Breast epithelium (tissue), 4 donors: ENCODE measurements at places on chromosomes 7 and 10.

GRCh38 chr10:76736815-76737618 lies 900.6 kb downstream of the KCNMA1 start:
- DNase-seq, result no peak

DNA sequence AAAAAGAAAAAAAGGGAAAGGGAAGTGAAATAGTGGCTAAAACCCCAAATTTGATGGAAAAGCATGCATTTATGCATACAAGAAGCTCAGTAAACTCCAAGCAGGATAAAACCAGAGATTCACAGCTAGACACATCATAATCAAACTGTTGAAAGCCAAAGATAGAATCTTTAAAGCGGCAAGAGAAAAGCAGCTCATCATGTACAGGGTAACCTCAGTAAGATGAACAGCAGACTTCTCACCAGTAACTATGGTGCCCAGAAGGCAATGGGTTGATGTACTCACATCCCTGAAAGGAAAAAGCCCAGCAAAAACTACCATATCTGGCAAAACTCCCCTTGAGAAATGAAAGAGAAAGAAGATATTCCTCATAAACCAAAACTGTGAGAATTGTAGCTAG lies 60.4 kb downstream of the TPST1 start:
- DNase-seq, result no peak

- no peak for DNase-seq
These were observed 370.6 kb downstream of the PARD3 start for GRCh38 chr10:34444223-34445183.

DNA sequence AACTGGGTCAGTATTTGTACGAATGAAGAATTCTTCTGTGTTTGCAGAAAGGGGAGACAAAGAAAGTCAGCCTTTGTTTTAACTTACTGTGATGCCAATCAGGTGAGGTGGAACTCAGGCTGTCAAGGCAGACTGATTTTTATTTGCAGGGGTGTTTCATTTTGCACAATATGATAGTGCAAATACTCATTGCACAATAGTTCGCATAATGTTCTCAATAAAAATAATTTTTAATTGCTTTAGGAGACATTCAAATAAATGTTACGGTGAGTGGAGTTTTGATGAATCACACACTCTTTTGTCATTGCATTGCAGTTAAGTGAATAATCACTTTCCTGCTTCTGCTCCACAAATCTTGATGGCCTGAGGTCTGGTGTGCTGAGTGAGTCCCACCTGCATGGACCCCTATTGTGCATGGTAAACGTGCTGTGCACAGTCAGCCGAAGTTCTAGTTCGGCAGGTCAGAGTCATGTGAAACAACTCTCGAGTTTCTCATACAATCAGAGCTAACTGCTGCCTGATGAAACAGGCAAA lies 141.3 kb upstream of the FZD8 start:
- DNase-seq, result no peak

GRCh38 chr10:35690534-35690933 lies 48.4 kb upstream of the FZD8 start:
- no peak for DNase-seq

- DNase-seq, result no peak
These were observed 2.8 kb downstream of the TM9SF3 start for GRCh38 chr10:96584035-96584434.

- DNase-seq, result no peak
These were observed 1239.7 kb downstream of the GATA3 start for GRCh38 chr10:9294132-9294663.

- no peak for DNase-seq
These were observed 87.1 kb downstream of the KAT6B start for GRCh38 chr10:74913377-74913979.

GRCh38 chr10:93425861-93426260 lies 56.3 kb downstream of the MYOF start:
- DNase-seq, result no peak

- DNase-seq, result no peak
These were observed 15.4 kb upstream of the VDAC2 start for GRCh38 chr10:75195035-75195763.

DNA sequence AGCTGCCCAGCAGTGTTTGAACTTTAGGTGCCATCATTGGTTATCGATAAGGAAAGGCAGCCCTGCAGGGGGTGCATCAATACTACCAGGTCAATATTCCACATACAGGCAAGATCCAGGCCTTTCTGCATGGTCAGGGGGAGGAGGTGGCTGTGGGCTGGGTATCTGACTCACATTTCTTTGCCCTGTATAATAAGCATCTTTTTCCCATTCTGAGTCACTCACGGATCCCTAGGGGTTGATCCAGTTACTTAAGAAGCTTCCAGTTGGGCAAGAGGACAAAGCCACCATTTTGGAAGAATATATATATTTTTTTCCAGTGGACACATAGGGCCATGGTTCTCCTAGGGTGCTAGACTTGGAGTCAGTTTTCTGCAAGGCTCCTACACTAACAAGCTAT lies 114.2 kb upstream of the HABP2 start:
- DNase-seq, result no peak

- no peak for DNase-seq
These were observed 129.8 kb upstream of the AKR1E2 start for GRCh38 chr10:4696186-4696585.

- DNase-seq, result no peak
These were observed 369.5 kb downstream of the SORCS3 start for GRCh38 chr10:105010411-105011121.

DNA sequence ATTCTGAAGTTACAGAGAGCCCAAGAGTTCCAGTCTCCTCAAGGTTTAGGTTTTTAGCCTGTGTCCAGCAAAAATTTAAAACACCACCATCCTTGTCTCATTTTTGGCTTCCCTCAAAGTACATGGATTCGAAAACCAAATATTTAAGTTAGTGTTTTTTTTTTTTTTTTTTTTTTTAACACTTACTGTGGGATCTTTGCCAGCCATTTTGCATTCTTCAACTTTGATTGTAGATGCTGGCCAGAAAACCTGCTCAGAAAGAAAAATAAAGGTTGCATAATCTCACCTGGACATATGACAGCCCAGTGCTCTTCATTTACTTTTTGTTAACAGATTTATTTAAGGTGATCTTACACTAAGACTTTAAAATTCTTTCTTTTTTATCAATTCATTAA lies 91.6 kb downstream of the SEMA3C start:
- no peak for DNase-seq

DNA sequence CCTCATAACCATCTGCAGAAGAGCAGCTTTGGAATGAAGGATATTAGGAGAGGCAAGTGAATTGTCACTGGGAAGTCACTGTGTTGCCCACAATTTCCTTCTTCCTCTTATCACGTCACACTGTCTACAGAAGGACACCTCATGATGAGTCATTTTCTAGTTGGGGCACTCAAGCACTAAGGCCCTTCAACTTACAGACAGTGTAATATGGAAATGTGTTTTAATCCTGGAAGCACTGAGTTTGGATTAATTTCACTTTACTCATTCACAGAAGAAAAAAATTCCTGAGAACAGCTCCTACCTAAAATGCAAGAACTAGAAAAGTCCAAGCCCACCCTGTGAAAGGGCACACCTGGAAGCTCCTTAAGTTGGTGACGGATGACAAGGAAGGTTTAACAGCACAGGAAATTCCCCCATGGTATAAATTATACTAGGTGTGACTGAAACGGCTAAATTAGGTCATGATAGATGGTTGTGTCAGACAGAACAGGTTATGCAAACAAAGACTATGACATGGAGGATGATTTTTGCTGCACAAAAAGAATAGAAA lies 56.6 kb downstream of the PARD3 start:
- no peak for DNase-seq

- DNase-seq, result peak; percentile 44
These were observed 32.8 kb downstream of the GOLGA7B start for GRCh38 chr10:97882142-97883091.

DNA sequence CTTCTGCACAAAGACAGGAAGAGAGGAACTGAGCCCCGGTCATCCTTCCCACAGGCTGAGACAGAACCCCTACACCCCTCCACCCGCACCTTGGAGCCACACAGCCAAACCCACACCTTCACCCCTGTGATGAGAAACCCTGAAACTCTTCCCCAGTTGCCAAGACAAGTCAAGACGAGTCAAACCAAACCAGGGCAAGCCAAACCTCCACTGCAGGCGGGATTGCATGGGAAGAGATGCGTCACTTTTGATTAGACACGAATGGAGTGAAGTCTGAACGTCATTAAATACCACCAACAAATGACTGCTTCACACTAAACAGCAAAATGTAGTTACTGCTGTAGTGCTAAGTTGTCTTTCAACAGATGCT lies 73.8 kb downstream of the PRPF18 start:
- DNase-seq, result no peak

DNA sequence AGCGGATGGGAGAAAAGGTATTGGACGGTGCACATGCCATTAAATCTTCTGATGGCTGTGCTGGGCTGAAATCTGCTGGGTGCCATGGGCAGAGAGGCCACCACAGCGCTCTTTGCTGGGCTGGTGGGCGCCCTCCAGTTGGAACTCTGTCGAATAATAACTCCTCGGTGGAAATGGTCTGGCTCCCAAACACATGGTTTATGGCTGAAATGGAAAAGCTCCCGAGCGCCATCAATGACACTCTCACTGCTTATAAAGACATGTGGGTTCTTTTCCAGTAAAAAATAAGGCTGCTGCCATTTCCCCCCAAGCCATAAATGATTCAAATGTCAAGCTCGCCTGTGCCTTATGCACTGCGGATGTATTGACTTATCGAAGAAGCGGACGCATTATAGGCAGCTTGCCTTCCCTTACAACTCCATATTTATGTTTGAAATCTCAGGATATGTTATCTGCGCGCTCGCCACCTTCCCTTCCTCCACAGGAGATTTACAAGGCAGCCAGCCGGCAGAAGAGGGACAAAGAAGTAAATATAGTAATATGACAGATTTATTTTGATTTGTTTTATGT lies 239.0 kb upstream of the MKI67 start:
- DNase-seq, result no peak

- no peak for DNase-seq
These were observed 78.7 kb downstream of the EMX2 start for GRCh38 chr10:117621196-117621595.

- DNase-seq, result no peak
These were observed 141.5 kb downstream of the EXOC4 start for GRCh38 chr7:133394369-133394768.

DNA sequence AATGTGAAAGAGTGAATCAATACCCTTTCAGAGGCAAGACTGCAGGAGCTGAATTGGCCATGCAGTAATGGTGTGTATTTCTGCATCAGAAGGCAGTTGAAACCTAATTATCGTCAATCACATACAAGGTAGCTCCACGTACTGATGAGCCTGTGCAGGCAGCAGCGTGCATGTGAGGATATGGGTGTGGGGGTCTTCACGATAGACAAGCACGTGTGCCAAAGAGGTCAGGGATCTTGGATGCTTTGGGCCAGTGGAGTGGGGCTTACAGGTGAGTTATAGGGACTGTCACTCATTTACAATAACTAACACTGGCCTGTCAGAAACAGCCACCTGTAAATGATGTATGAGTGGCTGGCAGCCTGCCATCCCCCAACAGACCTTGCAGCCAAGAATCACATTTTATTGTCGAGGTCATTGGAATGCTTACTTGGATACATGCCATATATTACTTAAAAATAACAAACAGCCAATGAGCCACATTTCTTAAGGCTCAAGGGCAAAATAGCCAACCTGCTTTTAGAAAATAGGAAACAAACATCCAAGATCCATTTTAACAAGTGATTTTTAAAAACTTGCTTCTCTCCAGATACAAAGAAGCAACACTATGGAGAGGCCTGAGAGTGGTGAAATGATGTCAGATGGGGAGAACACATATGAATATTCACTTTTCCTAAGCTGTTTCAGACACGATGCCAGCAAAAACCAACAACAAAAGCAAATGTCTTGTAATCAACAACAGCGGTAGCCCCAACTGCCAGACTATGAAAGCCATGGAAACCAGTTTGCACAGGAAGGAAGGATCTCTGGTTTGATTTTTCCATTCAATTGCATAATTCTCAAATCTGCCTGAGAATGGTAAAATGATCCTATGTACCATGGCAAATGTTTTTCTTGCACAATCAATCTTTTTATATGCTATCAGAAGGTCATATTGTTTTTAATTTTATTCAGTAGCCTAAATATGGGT lies 210.7 kb downstream of the SKAP2 start:
- DNase-seq, result no peak

DNA sequence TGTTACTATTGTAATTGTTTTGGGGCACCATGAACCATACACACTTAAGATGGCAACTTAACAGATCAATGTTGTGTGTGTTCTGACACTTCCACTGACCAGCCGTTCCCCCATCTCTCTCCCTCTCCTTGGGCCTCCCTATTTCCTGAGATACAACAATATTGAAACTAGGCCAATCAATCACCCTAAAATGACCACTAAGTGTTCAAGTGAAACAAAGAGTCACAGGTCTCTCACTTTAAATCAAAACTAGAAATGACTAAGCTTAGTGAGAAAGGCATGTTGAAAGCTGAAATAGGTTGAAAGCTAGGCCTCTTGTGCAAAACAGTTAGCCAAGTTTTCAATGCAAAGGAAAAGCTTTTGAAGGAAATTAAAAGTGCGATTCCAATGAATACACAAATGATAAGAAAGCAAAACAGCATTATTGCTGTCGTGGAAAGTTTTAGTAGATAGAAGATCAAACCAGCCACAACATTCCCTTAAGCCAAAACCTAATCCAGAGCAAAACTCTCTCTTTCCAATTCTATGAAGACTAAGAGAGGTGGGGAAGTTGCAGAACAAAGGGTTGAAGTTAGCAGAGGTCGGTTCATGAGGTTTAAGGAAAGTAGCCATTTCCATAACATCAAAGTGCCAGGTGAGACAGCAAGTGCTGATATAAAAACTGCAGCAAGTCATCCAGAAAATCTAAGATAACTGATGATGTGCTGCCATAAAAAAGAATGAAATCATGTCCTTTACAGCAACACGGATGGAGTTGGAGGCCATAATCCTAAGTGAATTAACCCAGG lies 90.6 kb downstream of the MTPN start:
- DNase-seq, result no peak

GRCh38 chr7:2713370-2713769 lies 25.4 kb downstream of the AMZ1 start:
- DNase-seq, result no peak

DNA sequence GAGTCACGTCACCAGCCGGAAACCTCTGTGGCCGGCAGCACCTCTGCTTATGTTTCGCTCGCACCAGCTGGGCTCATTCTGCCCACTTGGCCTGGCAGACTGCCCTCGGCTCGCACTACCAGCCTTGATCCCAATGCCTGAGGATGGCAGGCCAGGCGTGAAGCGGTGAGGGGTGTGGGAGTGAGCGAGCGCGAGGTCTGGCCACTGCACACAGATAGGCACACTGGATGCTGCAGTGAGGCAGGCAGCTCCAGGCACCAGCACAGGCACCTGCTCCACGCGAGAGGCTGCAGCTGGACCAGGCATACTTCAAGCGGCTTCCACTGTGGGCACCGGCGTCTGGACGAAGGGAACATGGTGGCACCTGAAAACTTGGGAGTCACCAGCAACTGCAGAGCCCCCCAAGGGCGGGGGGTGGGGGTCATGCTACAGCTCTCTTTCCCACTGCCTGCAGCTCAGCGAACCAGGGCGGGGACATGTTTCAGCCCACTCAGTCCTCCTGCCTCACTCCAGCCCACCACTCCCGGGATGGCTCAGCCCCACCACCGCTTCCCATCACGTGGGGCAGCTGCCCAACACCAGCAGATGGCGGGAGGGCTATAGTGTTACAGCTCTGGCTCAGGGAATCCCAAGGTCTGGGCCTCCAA lies 5.4 kb upstream of the DMTF1 start:
- peak; percentile 46 for DNase-seq
